Ecto neural progenitor cell (in vitro differentiated cells): ENCODE measurements at places on chromosomes 5 and 9.

DNA sequence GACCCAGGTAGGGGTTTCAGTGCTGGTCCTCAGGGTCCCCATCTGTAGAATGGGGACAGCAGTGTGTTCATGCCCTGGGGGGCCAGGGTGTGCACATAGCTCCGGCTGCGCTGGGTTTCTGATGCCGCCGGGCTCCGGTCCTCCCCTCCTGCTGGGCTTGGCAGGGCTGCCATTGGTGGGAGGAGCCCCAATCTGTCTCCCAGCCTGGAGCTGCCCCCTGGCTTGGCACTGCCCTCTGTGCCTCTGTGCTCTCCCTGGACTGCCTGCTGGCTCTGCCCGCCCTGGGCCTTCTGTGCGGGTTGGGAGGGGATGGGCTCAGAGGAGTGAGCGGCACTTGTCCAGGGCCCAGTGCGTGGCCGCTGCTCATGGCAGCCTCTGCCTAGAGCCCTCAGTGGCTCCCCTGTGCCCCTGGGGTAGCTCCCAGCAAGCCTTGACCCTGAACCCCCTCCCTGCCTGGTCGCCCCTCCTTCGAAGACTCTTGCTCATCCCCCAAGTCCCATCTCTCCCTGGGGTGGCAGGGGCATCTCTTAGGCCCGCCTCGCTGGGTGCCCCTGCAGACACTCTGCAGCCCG, 35.7 kb downstream of the RXRA start:
- no peak for DNase-seq

GRCh38 chr5:89849830-89850512, 559.6 kb downstream of the CETN3 start:
- no peak for DNase-seq

- no peak for DNase-seq
Observed at GRCh38 chr5:149277801-149278200, 6.1 kb downstream of the AFAP1L1 start.

DNA sequence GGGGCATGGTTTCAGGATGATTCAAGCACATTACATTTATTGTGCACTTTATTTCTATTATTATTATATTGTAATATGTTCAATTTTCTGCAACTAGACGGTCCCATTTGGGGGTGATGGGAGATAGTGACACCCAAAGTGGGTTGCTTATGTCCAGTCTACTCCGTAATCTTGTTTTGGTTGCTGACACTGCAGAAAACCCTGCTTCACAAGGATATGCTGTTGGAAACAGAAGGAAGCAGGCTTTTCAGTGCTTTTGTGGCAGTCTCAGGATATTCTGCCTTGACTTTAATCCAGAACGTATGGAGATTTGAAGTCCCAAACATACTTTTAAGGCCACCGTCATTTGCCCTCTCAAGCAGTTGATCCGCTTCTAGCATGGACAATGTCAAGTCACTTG, 47.5 kb upstream of the LARP1 start:
- no peak for DNase-seq

- DNase-seq, result no peak
Observed at GRCh38 chr5:8825139-8825757, 720.6 kb downstream of the SEMA5A start.

- no peak for DNase-seq
Observed at GRCh38 chr5:148829734-148830133, 3.3 kb downstream of the ADRB2 start.

DNA sequence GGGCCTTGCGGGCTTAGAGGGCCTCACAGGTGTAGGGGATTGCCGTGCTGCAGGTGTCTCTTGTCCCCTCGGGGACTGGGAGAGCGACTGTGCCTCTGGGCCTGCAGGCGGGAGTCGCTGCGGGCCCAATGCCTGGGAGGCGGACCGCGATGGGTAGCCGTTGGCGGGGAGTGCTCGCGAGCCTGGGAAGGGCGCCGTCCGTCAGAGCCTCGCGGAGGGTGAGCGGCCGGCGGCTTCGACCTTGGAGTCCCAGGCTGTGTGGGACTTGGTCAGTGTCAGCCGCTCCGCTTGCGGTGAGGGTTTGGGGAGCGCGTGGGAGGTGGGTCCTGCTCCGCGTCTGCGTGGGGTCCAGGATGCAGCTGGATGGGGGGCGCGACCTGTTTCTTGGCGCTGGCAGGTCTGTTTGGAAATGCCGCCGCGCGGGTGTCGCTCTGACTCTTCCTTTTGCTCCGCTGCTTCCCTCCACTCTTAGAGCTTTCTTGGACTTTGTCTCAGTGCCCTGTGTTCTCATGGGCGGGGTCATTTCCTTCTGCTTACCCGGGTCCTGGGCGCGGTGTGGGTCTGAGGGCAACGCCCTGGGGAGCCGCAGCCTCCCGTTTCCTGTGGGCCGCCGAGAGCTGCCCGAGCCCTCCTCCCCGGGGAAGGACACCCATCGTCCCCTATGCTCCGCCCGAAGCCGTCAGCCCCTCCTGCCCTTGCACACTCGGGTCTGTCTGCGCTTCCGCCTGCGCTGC, 88.9 kb upstream of the CACNA1B start:
- no peak for DNase-seq

GRCh38 chr5:119301906-119302305, 53.9 kb upstream of the TNFAIP8 start:
- DNase-seq, result no peak

DNA sequence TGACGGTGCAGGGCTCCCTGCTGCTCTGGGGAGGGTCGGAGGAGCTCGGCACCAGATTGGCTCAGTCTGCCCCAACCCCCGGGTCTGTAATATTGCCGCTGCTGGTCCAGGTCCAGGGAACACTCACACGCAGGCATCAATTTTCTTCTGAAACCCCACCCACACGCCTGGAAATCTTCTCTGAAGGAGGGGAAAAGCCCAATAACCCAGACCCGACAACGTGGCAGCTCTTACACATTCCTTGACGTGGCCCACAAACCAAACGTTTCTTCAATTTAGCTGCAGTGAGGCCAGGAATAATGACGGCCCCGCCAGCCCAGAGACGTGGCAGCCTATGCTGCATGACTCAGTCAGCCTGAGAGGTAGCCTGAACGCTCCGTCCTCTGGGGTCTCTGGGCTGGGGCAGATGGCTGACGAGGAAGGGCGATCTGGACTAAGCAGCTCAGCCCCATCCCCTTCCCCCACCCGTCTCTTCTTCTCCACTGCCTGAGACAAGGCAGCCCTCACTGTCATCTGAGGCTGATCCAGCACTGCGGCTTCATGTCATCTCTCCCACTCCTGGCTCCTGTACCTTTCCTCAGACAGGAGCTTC, 9.9 kb upstream of the SPARC start:
- DNase-seq, result peak; percentile 67

- no peak for DNase-seq
Observed at GRCh38 chr9:136789523-136789937, 1.6 kb upstream of the TMEM141 start.

DNA sequence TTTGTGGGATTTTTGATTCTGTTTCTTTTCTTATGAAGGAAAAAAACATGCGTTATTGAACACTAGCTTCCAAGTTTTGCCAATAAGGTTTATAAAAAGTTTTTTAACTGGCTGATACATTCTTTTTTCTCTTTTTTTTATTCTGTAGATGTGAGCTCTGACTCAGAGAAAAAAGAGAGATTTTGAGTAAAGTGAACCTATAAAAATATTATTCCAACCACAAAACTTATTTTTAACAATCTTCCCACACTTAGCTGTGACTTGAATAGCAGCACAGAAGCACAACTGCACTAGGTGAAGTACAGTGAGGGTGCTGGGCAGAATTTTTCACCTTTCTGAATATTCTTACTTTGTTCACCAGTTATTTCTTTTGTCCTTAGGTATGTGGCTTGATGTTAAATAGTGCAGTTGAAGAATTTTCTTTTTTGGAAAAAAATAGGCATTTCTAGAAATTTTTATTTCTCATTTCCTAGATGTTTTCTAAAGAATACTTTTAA, 41.6 kb downstream of the CHSY3 start:
- DNase-seq, result no peak

DNA sequence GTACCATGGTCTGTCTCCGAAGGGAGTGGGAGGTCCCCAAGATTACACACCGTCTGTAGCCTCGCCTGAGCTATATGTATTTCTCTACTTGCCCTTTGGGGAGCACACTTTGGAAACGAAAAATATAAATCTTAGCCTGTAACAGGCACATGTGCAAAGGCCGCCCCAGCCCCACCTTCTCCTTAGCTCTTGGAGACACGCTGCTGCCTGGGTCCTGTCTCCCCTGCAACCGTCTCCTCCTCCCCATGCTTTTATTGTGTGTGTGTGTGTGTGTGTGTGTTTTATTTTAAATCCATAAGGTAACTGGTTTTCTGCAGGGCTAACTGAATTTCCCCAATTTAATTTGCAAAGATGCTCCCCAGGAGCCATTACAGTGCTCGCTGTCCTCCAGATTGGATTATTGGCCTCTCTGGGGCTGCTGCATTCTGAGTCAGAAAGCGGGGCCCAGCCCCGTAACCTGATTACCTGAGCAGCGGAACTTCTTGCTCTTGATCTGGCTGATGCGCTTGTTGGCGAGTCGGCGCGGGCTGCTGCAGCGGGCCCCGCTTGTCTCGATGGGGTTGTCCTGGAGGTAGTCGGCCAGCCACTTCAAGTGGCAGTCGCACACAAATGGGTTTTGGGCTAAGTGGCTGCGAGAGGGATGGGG, 193.3 kb upstream of the PANK3 start:
- no peak for DNase-seq

GRCh38 chr5:82499725-82500244, 221.6 kb upstream of the RPS23 start:
- DNase-seq, result no peak

DNA sequence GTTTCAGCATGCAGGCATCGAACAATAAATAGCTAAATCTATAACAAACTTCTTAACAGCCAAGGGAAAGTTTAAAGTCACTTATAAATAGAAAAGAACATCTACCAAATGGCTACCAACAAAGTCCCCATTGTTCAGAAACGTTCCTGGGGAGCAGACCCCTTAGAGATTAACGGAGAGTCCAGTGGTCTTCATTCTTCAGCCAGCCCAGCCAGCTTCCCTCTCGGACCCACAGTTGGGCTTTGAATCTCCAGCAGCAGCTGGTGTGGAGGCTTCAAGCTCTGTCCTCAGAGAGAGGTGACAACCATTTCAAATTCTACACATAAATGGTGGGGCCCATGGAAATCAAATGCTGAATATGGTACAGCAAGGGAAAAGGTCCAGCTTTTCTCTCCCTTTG, 11.2 kb downstream of the ENC1 start:
- DNase-seq, result no peak

DNA sequence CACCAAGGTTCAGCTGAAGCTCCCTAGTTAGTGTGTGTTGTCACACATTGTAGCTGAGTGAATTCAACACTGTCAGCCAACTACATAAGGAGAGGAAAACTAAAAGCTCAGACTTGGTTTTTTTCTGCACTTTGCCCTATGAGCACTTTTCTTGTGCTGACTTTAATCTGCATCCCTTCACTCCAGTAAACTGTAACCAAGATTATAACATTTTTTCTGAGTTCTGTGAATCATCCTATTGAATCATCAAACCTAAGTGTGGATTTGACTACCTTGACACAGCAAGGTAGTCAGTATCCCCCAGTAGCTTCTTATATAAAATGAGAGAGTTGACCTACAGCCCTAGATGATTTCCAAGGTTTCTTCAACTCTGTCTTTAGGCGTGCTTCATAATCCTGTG, 325.0 kb downstream of the AGTPBP1 start:
- DNase-seq, result no peak

- peak; percentile 35 for DNase-seq
Observed at GRCh38 chr9:36902861-36903524, 131.1 kb downstream of the PAX5 start.

DNA sequence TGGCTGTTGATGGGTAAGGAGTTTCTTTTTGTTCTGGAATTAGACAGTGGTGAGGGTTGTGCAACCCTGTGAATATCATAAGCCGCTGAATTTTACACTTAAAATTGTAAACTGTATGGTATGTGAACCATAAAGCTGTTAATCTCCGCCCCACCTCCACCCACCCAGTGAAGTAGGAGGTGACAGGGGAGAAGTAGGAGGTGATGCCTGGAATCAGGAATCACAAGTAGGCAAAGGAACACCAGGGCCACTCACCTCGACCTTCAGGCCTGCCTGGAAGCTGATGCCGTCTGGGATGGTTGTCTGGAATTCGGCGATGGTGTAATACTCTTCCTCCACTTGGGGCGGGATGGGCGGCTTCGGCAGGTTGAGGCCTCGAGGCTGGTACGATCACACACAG, 62.3 kb upstream of the UBTD2 start:
- no peak for DNase-seq

- DNase-seq, result peak; percentile 68
Observed at GRCh38 chr9:6054280-6055099, 39.1 kb upstream of the RANBP6 start.

DNA sequence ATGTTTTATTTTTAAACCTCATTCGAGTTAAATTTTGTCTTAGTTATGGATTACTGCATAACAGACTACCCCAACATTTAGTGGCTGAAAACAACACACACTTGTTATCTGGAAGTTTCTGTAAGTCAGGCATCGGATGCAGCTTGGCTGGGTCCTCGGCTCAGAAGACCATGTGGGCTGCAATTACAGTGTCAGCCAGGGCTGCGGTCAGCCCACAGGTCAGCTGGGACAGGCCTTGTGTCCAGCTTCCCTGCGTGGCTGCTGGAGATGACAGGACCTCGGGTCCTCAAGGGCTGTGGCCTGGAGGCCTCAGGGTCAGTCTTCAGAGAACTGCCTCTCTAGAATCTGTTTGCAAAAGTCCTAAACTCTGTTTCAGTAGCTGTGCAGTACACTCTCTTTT, 219.0 kb upstream of the IRX1 start:
- DNase-seq, result no peak

- no peak for DNase-seq
Observed at GRCh38 chr5:30099634-30100033, 1093.9 kb upstream of the CDH6 start.

DNA sequence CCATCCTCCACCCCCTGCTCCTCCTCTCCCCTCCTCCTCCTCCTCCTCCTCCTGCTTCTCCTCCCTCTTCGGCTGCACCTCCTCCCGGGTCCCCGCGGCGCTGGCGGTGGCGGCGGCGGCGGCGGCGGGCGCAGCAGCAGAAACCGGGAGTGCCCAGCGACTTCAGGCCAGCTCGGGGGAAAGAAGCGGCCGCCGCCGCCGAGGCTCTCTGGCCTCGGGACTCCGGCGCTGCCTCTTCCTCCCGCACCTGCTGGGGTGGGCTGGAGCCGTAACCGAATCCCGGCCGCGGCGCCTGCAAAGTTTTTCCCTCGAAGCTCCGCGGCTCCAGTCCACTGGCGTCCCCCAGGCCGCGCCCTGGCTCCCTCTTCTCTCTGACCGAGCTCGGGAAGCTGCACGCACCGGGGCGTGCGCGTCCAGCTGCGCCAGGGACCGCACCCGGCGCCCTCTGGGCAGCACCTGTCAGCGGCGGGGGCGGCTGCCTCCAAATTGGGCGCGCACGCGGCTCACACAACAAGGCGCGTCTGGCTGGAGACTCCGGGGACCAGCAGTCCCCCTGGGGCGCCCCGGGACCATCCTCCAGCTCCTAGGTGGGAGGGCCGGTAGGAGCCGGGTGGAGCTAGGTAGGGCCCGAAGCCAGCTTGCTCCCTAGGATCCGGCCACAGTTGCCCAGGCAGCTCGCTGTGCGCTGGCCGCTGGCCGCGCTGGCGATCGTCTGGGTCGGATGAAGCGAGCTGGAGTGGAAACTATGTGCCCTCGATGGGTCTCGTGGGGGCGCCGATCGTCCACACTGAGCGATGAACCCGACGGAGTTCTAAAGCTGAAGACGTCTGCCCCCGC, at the start of gene MCTP1:
Gene MCTP1 (minus strand): TSS at position 523 of the 837 bp plus-strand sequence.
- DNase-seq, result peak; percentile 80
